HAP-1 (cell line): ENCODE measurements at places on chromosomes 1 and 21.

DNA sequence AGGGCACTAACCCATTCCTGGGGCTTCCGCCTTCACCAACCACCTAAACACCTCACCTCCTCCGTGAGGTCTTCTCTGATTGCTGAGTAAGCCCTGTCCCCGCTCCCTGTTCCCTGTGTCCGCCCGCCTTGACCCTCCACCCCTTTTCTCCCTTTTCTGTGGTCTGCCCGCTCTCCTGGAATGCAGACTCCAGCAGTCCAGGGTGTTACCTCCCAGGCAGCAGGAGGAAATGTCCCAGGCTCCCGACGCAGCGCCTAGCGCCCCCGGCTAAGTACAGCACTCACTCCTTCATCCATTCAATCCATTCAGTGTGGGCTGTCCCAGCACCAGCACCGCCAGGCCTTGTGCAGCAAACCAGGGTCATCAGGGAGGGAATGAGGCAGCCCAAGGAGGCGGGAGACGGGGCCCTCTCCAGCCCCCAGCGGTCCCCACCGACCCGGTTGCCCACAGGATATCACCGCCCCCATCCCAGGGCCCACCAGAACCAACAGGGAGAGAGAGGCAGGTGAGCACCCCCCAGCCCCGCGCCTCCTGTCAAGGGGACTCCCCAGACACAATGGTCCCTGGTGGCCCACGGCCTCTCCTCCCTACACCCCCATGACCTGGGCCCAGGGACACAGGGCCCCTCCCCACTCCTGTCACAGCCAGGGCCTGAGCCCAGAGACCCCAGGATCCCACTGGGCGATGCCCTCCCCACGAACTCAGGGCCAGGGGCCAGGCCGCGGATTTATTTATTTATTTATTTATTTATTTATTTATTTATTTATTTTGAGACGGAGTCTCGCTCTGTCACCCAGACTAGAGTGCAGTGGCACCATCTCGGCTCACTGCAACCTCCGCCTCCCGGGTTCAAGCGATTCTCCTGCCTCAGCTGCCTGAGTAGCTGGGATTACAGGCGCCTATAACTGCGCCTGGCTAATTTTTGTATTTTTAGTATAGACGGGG is 10.2 kb downstream of the TNFRSF14 start:
- DNase-seq = no peak

DNA sequence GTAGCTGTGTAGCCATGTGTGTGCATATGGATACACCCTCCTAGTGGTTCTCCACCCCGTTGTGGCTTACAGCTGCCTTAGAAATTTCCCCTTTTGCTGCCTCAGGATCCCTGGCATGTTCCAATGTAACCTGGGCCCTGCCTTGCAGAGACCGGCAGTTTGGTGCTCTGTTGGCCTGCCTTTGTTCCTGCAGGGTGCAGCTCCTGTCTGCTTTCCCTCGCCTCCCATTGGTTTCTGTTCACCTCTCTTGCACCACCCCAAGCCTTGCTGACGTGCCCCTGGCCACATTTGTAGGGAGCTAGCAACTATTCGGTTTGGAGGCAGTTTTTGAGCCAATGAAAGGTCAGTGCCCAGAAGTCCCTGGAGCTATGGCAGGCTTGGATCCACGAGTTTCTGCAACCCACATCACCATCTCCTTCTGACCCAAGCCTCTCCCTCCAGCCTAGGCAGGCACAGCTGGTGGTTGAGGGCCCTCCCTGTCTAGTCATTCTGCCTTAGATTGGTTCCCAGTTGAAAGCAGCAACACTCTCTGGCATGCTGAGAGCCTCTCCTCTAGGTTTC is 54.9 kb downstream of the MAB21L3 start:
- no peak for DNase-seq

DNA sequence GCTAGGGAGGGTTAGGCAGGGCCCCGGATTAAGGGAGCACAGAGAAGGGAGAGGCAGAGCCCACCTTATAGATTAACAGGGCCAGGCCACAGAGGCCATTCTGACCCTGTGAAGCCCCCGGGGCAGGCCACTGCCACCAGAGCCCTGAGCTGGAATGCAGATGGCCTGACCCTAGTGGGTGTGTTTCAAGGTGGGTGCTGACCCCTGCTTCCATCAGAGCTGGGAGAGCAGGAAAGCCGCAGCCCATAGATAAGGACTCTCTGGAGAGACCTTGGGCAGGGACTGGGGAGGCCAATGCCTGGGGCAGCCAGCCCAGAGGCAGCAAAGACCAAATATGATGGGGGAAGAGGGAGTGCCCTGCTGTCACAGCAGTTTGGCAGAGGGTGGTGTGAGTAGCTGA is 35.9 kb downstream of the NCMAP start:
- DNase-seq = no peak

GRCh38 chr1:116325922-116326321 is 47.1 kb upstream of the ATP1A1 start:
- no peak for DNase-seq

DNA sequence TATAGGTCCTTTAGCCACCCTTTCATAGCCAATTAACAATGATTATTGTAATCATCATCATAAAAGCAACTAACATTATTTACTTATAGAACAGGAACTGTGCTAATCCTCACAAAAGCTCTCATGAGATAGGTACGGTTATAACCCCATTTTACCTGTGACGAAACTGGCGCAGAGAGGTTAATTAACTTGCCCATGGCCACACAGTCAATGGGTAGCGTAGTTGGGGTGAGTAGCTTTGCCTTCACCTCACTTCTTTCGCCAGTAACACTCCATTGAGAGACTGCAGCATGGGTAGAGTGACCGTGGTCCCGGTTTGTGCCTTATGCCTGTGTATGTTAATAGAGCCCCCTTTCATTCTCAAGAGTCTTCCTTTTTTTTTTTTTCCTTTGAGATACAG is 10.3 kb downstream of the NIPAL3 start:
- no peak for DNase-seq
